ENCODE measurements at places on chromosomes 4 and X.

- no peak for DNase-seq
Measured at GRCh38 chrX:50002067-50002714, 79.8 kb downstream of the CLCN5 start.

GRCh38 chr4:130044788-130045531 lies 949.0 kb downstream of the C4orf33 start:
- DNase-seq = no peak

DNA sequence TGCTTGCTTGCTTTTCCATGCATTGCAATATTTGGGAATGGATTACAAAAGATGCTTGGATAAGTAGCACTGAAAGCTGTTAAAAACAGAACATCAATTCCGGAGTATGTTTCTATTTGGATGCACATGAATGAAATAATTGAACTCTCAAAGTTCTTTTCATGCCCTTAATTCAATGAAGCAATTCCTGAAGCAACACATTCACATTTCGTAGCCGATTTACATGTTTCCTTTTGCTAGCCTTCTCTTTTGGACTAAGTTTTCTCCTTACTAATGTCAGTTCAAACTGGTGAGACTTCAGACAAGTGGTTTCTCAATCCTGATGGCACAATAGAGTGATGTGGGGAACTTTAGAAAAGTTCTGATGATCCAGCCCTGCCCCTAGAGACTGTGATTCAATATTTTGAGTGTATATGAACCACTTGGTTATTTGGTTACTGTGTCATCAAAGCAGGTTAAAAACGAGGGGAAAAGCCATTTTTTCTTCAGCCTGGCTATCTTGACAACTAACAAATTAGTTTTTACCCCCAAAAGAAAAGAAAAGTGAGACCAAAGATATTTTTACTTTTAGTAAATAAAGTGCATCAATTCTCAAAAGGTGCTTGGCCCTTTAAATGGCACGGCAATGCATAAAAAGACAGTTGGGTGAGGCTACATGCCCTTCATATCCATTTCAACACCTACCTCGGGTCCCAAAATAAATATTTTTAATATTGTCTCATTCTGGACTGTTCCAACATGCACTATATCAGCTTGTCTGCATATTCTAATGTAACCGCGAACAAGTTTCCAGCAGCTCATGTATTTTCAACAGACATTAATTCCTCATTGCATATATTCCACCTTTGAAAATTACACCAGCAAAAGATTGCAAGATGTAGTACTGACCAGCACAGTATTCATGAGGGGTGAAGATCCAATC lies 90.1 kb upstream of the RPL34 start:
- DNase-seq = no peak

DNA sequence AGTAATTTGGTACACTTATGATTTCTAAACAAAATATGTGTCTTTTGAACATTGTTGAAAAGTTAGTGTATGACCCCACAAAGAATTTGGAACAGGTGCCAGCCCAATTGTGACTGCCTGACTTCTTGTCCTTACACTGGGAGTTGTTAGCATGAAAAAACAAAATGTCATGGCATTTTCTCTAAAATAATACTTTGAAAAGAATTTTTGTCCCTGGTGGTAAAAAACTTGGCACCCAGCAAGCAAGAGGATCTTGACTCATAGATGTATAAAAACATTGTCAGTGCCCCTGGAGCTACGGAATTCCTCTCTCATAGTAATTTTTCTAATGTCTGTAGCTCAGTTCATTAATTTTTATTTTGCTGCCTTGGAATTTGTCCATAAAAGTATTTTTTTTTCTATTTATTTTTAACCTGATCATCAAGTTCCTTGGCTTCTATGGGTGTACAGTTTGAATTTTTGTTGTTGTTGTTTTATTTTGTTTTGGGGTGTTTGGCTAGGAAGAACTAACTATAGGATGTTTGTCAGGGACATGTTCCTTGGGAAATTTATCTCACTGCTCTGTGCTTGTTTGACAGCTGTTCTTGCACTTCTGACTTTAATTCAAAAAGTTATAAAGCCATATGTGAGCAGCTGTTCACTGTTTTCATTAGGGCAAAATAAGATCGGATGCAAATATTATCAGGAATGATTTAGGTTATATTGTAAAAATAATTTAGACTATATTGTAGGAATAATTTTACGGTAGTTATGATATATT lies 95.4 kb upstream of the NUDT6 start:
- no peak for DNase-seq

DNA sequence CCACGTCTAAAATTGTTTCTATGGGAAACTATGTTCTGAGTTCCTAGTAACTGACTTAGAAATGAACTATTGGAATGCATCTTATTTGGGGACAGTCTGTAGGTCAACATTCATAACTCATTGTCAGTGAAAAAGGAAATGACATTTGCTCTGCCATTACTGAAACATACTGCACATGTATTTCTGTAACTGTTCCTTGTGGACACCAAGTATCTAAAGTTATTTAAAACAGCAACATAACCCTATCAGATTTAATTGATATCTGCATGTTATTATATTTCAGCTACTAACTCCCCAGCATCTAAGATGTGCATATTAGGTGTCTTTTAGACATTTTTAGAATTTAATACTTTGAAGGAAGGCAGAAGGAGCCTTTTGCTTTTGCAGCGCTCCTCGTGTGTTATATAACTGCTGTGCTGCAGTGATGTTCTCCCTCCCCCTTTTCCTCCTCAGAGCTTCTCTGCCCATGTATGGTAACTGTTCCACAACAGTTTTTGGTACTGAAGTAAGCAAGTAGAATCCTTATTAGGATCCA lies 37.2 kb upstream of the TMEM131L start:
- no peak for DNase-seq
